ENCODE measurements at places on chromosomes 12 and 14. TPM values are rescaled to one million over a fixed set of nuclear protein-coding genes. Genes with fewer than 3 reads are reported as not detected.

Gene LALBA
- not detected for total RNA-seq

Gene GPX2
- total RNA-seq, result 196 TPM

Gene GPRC5D
- total RNA-seq, result not detected

Gene KRT72
- not detected for total RNA-seq

Gene NEMP1
- total RNA-seq, result 28.9 TPM

- no peak for DNase-seq
These were observed 305.1 kb upstream of the GARIN2 start for GRCh38 chr14:66884149-66884548.

DNA sequence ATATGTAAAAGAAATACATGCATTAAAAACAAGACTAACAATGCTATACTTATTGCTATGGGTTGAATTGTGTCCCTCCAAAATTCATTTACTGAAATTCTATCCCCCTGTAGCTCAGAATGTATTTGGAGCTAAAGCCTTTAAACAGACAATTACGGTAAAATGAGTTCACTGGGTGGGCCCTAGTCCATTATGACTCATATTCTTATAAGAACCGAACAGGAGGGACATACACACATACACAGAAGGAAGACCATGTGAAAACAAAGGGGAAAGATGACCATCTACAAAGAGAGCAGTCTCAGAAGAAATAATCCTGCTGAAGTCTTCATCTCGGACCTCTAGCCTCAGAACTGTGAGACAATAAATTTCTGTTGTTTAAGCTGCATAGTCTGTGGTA lies 77.1 kb upstream of the ANKS1B start:
- DNase-seq, result no peak

DNA sequence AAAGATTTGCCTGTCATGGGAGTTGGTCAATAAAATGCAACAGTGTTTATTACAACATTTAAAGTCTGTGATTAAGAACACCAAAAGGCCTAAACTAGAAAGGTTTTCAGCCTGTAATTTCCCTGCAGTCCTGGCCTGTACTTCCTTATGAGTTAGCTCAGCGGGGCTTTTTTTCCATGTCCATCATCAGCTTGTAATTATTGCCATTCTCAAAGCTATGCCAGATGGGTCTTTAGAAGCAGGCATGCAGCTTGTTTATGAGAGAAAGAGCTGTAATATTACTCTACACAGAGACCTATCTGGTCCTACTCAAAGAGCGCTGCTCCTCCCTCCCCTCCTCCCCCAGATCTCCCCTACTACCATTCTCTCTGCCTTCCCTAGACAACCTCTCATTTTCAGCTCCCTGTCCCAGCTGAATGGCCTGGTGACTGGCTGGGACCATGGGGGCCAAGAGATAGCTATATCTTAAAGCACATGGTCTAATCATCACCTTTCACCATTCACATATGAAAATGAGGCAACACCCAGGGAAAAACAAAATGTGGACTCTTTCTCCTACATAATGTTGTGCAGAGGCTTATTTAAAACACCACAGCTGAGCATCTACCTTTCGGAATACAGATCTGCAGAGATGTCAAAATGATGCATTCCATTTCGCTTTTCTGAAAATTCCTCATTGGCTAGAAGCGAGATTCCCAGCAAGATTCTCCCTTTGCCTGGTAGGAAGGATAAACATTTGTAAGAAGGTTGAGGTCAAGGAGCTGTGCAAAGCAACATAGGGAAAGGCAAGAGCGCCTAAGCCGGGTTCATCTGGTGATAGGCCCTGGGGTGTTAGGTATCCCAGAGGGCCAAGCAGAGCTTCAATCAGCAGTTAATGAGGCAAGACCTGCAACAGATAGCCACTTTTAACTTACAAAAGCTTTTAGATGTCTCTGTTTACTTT lies 209.7 kb upstream of the CDKN3 start:
- no peak for DNase-seq

GRCh38 chr14:105484069-105484996 lies 2.4 kb upstream of the CRIP1 start:
- peak; percentile 24 for DNase-seq

DNA sequence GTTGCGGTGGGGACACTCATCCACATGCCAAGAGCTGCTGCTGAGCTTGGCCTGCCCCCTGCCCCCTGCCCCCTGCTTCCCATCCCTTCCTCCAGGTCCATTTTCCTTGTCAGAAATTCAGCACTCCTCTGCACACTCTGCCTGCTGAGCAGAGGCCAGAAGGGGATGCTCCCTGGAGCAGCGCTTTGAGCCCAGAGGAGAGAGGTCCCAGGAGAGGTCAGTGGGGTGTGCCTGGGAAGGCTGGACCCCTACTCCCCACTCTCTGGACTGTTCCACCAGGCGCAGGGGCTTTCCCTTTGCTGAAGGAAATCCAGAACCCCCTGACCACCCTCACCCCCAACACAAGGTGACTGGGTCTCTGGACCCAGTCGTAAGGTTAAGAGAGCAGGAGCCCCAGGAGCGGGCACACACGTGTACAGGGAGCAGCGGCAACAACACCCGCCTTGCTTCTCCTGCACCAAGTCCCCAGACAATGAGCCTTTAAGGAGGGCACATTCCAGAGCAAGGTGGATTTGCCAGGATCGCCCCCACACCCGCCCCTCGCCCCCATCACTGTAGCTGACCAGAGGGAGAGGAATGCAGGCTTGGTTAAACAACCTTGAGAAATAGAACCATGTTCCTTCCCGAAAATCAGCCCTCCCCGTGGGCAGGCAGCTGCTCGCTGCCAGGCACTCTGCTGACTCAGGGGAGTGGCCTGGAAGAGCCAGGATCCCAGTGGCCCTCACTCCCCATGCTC lies 30.7 kb downstream of the ISCA2 start:
- no peak for DNase-seq

DNA sequence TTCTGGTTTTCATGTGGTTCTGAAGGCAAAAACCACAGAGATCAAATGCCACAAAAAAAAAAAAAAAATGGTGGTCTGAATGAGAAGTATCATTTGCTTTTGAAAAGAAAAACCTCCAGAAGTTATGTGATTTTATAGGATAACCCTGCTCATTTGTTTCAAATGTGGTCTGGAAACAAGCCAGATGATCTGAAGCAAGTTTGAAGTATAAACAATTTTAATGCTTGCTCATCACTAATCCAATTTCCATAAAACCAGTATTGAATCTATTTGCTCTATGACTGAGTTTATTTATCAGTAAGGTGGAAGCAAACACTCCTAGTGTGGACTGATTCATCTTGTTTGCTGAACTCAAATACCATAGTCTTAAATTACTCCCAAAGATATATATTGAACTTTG lies 407.3 kb upstream of the FLRT2 start:
- DNase-seq, result no peak

GRCh38 chr14:75223664-75224154 lies 47.3 kb upstream of the TMED10 start:
- peak; percentile 41 for DNase-seq

GRCh38 chr14:98192946-98193345 lies 1079.1 kb downstream of the BCL11B start:
- no peak for DNase-seq

DNA sequence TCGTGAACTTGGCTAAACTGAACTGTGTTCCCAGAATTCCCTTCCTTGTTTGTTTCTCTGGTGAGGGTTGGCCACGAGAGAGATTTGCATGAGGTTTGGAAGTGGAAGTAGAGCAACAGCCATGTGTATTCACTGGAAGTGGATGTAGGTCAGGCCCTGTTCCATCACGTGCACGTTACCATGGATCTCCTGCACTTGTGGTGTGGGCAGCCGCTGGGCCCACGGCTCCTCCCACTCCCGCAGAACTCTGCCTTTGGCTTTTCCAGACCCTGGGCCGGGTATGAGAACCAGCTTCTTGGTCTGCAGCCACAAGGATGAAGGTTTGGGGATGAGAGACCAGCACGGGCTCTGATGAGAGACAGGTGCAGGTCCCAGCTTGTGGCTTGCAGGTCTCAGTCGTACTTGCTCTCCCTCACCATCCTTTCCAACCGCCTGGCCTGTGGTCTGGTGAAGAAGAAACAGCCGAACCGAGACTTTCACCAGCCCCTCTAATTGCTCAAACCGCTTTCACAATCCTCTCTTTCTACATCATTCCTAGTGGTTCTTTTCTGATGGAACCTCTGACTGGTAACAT lies 94.9 kb downstream of the DUSP16 start:
- DNase-seq, result no peak

DNA sequence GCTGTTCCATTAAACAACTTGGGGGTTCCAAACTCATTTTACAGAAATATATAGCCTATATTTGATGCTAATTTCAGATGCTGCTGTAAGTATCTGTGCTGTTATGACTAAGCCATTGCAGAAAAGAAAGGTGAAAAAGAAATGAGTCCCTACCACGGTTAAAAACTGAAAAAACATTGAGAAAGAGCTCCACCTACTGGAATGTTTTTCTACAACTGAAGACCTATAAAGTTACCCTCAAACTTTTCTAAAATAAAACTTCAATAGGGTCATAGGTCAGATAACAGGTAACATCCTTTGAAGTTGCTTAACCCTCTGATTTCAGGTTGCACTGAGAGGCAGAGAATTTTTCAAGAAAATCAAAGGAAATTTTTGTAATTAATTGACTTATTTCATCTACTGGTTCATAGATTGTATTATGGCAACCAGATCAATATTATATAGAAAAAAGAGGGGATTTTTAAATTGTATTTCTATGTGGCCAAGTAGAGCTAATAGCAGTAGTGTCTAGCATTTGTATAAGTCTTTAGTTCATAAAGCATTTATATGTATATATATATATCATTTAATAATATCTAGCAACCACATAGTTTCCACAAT lies 279.9 kb downstream of the RPS29 start:
- DNase-seq, result no peak

- no peak for DNase-seq
These were observed 55.5 kb upstream of the PARP11 start for GRCh38 chr12:3928538-3929184.

DNA sequence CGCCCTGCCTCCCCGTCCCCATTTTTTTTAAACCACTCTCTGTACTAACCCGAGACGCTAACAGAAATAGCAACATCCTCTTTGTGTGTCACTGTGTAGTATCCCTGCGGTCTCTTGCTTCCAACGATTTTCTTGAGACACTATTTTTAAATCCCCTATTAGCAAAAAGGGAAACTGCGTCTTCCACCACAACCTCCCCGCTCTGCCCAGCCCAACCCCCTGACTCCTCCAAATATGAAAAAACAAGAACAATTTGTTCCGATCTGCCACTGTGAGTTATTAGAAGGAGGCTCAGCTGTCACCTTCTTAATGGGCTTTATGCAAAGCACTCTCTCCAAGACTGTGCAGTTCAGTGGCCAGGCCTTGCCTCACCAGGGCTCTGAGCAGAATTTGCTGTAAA lies 76.3 kb downstream of the MAP1LC3B2 start:
- DNase-seq, result no peak

DNA sequence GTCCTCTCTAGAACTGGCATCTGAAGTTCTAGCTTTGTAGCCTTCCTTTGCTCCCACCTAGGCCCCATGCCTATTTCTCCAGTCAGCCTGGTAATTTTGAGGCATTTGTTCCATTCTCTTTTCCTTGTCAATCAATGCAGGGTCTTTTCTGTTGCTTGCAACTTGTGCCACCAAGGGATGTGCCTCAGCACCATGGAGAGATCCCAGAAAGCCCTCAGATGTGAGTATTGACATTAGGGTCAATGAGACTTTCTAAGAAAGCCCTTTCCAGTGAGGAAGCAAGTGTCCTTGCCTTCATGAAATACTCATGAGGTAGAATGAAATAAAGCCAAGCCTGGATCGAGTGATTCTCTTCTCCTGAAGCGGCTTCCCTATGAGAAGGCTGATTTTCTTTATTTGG lies 213.9 kb downstream of the SLC15A4 start:
- DNase-seq, result no peak

DNA sequence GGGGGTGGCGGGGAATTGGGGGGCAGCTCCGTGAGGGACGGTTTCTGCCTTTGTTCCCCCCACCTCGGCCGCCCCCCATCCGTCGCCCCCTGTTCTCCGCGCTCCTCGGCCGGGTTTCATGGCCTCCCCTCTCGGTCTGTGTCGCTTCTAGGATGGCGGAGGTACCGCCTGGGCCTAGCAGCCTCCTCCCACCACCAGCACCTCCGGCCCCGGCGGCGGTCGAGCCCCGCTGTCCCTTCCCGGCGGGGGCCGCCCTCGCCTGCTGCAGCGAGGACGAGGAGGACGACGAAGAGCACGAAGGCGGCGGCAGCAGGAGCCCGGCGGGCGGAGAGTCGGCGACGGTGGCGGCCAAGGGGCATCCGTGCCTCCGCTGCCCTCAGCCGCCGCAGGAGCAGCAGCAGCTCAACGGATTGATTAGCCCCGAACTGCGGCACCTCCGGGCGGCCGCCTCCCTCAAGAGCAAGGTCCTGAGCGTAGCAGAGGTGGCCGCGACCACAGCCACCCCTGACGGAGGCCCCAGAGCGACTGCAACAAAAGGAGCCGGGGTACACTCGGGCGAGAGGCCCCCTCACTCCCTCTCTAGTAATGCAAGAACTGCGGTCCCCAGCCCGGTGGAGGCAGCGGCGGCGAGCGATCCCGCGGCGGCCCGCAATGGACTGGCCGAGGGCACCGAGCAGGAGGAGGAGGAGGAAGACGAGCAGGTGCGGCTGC lies 575 bp downstream of the NAA30 start:
- peak; percentile 34 for DNase-seq

DNA sequence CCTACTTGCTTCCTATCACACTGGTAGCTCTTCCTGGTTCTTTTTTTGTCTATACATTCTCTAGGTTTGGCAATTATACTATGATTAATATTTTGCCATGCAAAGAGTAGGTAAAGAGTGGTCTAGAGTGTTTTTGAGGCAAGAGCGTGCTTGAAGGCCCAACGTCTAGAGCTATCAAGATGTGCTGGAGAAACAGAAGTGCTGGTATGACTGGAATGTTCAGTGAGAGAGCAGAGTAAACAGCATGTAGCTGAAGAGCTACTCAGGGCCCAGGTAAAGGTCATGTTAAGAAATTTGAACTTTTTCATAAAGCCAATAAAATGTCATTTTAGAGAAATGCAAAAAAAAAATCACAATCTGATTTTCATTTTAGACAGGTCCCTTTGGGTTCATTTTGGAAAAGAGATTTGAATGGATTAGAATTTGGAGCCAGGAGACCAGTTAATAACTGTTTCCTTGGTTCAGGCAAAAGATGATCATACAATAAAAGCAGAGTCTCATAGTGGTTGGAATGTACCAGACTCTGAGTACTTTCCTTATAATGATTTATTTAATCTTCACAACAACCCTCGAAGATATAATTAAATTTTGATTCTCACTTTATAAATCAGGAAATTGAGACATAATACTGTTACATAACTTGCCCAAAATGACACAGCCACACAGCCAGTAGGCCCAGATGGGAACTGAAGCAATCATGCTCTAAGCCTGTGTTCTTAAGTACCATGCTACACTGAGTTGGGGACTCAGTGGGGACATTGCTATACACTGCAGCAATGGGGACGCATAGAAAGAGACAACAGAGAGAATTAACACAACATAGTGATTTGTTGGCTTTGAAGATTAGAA lies 350.1 kb downstream of the NELL2 start:
- no peak for DNase-seq
